ENCODE measurements at places on chromosomes 12 and 14.

GRCh38 chr12:107109726-107110719 is 16.7 kb upstream of the CRY1 start:
- DNase-seq: no peak

DNA sequence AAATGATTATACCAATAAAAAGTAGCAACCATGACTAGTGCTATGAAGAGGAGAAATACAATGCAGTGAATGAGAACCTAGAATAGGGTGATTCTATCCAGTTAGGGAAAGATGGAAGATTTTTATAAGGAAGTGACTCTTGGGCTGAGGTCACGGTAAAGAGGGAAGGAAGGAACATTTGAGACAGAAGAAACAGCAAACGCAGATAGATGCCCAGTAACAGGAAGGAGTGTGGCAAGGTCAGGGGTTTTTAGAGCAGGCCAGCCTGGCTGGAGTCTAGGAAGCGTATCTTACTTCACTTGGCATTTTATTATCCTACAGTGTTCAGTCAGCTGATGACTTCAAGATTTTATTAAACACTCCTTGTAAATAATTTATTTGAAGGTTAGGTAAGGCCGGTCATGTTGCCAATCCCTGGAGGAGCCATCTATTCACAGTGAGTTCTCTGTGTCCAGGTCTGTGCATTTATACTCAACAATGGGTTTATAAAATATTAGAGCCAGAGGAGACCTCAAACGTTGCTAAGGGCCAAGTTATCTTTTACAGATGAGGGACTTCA is 170.6 kb downstream of the PRKCH start:
- no peak for DNase-seq

DNA sequence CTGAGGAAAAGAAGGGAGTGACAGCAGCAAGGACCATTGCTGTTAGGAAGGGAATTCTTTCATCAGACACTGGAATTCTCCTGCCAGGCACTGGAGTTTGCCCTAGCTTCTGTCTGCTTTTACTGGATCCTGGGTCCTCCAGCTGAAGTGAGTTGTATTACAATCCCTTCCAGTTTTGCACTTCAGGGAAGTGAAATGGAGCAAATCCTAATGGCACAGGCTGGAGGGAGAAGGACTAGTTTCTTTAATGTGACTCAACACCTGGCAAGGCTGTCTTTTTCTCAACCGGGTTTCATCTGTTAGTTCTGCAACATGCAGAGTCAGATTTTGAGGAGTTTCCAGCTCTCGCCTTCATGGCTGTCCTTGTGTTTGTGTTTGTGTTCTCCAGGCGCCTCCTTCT is 45.8 kb downstream of the ETV6 start:
- no peak for DNase-seq

GRCh38 chr14:45028107-45028626 is 55.7 kb upstream of the PRPF39 start:
- DNase-seq: no peak

DNA sequence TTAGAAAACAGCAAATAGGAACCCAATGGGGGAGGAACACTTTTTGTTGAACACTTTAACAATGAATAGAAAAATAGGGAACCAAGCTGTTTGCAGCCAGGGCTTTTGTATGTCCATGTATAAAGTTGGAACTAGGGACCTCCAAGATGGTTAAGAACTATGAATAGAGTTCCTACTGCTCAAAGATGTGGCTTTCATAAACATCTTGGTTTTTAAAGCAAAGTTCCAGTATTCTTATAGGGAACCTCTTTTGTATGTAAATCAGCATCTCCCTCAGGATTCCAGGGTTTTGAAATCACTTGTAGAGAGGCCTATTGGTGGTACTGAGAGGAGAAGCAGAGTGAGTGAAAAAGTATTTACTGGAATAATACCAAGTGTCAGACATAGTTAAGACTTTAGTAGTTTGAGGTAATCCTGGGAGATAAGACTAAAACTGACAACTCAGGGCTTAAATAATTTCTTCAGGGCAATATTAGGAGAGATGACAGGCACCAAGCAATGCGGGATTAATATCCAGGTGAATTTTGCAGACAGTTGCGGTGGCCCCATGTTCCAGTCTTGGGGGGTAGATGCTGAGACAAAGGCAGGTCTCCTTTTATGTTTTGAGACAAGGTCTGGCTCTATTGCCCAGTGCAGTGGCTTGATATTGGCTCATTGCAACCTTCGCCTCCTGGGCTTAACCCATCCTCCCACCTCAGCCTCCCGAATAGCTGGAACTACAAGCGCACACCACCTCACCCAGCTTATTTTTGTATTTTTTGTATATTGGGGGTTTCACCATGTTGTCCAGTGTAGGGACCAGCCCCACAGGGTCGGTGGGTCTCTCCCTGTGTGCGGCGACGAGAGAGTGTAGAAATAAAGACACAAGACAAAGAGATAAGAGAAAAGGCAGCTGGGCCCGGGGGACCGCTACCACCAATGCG is 10.4 kb upstream of the EID3 start:
- DNase-seq: no peak

DNA sequence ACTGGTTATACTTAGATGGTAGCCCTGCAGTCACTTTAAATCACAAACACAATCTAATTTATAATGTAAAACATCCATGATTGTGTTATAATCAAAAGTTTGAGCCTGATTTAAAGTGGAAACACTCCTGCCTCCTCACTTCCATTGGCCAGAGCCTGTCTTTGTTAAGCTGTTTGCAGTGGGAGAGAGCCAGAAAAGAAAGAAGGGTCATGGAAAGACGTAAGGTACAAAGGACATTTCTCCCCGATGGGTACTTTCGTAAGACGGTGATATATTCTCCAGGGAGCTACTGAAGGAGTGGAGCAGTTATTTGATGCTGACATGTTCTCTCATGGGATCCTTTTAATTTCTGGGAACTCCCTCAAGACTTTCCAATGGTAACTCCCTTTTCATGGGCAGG is 164.0 kb downstream of the METTL25 start:
- no peak for DNase-seq

DNA sequence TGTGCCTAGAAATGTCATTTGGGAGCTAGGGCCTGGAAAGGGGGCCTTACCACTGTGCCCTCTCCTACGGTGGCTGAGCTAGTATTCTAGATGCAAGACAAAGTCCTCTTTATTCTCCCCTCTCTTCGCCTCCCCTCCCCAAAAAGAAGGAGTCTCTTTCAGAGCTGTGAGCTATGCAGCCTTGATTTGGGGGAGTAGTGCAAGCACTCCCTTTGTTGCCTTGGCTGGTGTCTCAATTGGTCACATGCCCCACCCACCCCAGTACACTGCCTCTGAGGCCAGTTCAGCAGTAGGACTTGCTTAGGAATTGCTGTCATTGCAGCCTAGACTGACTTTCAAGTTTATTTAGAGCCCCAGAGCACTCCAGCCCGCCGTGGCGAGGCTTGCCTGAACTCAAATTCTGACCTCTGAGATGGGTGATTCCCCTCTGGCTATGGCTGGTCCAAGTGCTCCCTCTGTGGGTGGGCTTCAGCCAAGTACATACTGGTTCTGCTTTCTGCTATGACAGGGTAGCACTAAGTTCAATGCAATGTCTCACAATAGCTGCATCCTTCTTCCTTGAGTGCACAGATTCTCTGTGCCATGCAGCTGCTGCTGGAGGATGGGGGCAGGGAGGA is 37.0 kb upstream of the FBXO33 start:
- no peak for DNase-seq

- DNase-seq: no peak
Measured at GRCh38 chr14:86481104-86481503, 951.2 kb downstream of the FLRT2 start.

GRCh38 chr12:30822385-30823155 is 67.8 kb upstream of the CAPRIN2 start:
- peak; percentile 11 for DNase-seq

DNA sequence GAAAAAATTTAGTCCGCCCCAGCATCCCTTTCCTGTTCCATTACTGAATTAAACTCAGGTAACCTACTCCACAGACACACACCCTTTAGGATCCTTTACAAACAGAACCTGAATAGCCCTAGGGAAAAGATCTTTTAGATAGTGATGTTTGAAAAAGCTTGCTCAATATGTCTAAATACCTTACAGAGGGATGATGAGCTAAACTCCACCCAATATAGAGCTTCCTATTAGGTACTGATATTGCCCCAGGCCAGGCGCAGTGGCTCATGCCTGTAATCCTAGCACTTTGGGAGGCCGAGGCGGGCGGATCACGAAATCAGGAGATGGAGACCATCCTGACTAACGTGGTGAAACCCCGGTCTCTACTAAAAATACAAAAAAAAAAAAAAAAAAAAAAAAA is 50.1 kb downstream of the FERMT2 start:
- no peak for DNase-seq

DNA sequence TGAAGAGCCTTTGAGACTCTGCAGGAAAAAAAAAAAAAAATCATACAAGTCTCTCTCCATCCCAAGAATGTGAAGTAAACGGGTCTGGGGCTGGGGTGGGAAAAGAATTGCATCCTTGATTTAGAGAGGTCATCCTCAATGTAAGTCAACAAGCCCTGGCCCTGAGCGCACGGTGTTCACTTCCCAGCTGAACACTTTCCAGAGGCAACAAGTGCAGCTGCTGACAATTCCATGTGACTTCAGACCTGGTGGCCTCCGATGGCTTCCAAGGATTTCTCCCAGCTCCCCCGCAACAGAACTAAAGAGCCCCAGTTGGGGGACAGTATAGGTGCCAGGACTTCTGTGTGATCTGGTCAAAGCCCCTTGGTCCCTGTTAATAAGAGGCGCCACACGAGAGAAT is 2.4 kb downstream of the RILPL1 start:
- DNase-seq: no peak

DNA sequence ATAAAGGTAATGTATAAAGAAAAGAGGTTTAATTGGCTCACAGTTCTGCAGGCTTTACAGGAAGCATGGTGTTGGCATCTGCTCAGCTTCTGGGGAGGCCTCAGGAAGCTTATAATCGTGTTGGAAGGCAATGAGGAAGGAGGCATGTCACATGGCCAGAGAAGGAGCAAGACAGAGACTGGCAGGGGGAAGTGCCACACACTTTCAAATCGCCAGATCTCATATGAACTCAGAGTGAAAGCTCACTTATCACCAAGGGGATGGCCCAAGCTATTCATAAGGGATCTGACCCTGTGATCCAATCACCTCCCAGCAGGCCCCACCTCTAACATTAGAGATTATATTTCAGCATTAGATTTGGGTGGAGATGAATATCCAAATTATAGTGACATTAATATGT is 26.3 kb downstream of the LDHB start:
- DNase-seq: no peak

GRCh38 chr12:2509137-2509536 is 285.6 kb upstream of the FKBP4 start:
- no peak for DNase-seq
